ENCODE measurements at places on chromosomes 3 and 15.
A peak's percentile ranks its signal among the peaks of the same experiment; 100 is the strongest.

GRCh38 chr3:26753095-26753494 lies 130.5 kb downstream of the LRRC3B start:
- DNase-seq, result no peak

DNA sequence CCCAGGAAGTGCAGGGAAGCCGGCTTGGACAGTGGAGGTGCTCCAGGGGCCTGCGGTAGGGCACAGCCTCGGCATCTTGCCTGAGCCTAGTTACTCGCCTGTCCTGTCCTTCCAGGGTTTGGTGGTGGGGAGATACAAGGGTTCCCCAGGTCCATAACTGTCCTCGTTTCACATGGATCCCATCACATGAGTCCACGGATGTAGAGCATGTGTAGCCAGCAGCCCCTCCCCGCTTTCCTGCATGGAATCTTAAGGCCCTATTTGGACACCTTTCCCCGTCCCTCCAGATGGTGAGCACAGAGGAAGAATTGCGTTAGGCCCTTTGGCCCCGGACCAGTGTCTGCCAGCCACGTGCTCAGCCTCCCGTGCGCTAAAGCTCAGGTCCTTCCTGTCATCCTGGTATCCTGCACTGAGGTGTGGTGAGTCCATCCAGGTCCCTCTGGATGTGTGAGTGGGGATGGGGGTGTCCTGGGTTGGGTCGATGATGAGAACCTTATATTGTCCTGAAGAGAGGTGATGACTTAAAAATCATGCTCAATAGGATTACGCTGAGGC lies 230.4 kb downstream of the SNRPN start:
- no peak for DNase-seq

- DNase-seq, result no peak
Observed at GRCh38 chr3:186746008-186746407, 28.8 kb downstream of the KNG1 start.

- DNase-seq, result no peak
Observed at GRCh38 chr3:72559385-72559784, 288.9 kb downstream of the SHQ1 start.

DNA sequence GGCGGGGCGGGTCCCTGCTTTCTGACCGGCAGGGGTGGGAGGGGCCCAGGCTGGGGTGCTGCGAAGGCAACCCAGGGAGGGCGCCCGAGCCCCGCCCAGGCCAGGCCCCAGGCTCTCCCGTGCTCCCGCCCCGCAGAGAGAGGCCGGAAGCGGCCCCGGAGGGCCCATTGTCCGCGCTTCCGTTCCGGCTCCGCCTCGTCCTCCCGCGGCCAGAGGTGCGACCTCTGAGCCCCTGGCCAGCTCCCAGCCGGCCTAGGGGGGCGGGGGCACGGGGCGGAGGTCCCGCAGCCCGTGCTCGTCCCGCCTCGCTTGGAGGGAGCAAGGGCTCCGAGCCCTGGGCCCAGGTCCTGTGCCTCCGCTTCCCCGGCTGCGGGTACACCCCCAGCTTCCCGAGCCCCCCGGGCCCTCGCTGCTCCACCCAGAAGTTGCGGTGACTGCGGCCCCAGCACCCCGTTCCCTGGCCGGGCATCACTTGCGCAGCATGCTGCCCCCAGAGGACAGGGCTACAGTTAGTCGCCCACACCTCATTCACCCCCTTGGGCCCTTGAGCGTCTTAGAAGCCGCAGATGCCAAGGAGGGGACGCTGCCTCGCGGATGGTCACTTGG lies 20.4 kb upstream of the PLXND1 start:
- DNase-seq, result peak; percentile 7

- DNase-seq, result no peak
Observed at GRCh38 chr3:126019683-126020082, 50.7 kb downstream of the ROPN1B start.

- DNase-seq, result no peak
Observed at GRCh38 chr3:64063983-64064438, 40.7 kb upstream of the PSMD6 start.

GRCh38 chr3:197478746-197479668 lies 76.8 kb downstream of the BDH1 start:
- no peak for DNase-seq

DNA sequence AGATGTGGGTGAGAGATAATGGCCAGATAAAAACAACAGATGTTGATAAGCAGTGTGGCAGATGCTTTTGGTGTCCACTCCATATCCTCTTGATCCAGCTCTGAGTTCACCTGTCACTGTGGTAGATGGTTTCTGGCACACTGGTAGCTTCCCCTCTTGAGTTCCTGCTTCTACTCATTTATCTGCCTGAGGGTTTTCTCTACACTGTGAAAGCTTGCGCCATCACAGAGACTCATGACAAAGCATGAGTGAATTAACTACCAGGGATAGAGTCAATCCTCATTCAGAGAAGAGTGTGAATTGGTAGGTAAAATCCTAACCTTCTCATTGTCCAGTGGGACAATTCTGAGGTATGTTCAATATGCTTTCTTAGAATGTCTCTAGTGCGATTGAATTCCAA lies 50.0 kb upstream of the ARHGEF26 start:
- no peak for DNase-seq

- no peak for DNase-seq
Observed at GRCh38 chr15:37898362-37898761, 36.1 kb upstream of the TMCO5A start.

- DNase-seq, result no peak
Observed at GRCh38 chr15:39795486-39795885, 12.8 kb upstream of the FSIP1 start.

DNA sequence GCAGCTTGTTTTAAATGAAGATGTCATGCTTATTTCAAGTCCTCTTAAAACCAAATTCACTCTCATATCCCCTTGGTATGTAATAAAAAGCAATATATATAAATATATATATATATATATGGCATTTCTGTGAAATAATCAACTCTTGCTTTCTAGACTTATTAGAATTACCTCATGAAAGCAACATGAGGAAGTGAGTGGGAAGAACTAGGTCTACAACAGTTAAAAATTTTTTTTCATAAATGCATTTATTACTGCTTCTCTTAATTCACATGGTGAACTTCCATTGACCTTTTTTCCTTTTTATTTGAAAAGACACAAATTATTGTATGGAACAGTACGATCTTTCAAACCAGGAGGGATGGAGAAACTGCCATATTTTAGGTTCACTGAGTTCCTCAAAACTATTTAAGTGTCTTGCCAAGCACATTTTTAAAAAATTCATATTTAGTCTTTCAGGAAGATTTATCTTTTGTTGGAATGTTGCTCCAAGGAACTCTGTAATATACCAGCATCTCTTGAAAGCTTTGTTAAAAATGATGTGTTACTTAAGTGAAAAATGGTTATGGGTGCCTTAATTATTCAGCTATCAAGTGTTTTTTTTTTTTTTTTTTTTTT lies 185.2 kb downstream of the GHSR start:
- DNase-seq, result no peak

DNA sequence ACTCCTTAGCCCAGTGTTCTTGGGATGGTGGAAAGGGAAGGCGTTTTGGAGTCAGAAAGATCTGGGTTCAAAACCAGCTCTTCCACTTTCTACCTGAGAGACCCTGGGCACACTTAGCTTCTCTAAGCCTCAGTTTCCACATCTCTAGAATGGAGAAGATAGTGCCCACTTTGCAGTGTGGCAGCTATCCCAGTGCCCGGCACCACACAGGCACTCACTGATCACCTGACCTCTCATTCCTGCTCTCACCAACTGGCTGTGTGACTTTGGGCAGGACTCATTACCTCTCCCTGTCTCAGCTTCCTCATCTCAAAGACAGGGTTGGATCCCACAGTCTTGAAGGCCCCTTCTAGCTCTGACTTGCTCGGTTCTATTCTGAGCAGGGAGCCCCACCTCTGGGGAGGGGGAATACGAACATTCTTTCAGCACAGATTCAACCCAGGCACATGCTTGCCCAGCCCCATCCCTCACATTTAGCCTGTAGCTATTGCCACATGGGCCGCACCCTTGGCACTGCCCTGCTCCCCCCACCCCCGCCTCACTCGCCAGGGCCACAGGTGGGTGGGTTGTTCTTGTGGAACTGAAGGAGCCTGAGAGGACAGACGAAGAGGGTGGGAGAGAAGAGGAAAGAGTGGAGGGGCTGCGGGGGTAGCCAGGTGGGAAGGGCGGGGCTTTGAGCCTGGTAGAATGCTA lies 39.2 kb downstream of the EPHB3 start:
- no peak for DNase-seq
